MG63 (cell line): ENCODE measurements at places on chromosomes 3 and 15. TPM values are rescaled to one million over a fixed set of nuclear protein-coding genes. Genes with fewer than 3 reads are reported as not detected.

The CYP8B1 gene
- total RNA-seq: not detected in 2 replicates

The CELF6 gene
- 1.1 TPM in 1 of 2 replicates, not detected in the other for total RNA-seq

The ERICH6 gene
- total RNA-seq: 0.66 TPM in 1 of 2 replicates, not detected in the other

The LMCD1 gene
- total RNA-seq: 2.6 and 3.4 TPM in 2 replicates

The LSMEM2 gene
- not detected in 2 replicates for total RNA-seq

The LMLN gene
- total RNA-seq: 3.5 and 5.6 TPM in 2 replicates

The CLDN16 gene
- not detected in 2 replicates for total RNA-seq

The SENP8 gene
- total RNA-seq: 0.84 and 1.7 TPM in 2 replicates

The KNG1 gene
- not detected in 2 replicates for total RNA-seq

The CCRL2 gene
- not detected in 2 replicates for total RNA-seq

The LTK gene
- total RNA-seq: not detected in 2 replicates

The USF3 gene
- 3.3 and 4.6 TPM in 2 replicates for total RNA-seq

The CLEC3B gene
- total RNA-seq: 0.10 and 2.0 TPM in 2 replicates

The ACKR2 gene
- not detected in 2 replicates for total RNA-seq

The RARRES1 gene
- not detected in 2 replicates for total RNA-seq

The GOLIM4 gene
- 19.7 and 46.8 TPM in 2 replicates for total RNA-seq

The SEC22C gene
- total RNA-seq: 54.8 and 68.3 TPM in 2 replicates

The PLOD2 gene
- 228 and 423 TPM in 2 replicates for total RNA-seq

The SLC24A5 gene
- not detected in 2 replicates for total RNA-seq

The EBLN2 gene
- 0.79 and 1.1 TPM in 2 replicates for total RNA-seq

The SLC28A1 gene
- total RNA-seq: not detected in 2 replicates
